Anterior cingulate cortex (tissue), 58 donors: ENCODE measurements at places on chromosomes 1 and 21.

DNA sequence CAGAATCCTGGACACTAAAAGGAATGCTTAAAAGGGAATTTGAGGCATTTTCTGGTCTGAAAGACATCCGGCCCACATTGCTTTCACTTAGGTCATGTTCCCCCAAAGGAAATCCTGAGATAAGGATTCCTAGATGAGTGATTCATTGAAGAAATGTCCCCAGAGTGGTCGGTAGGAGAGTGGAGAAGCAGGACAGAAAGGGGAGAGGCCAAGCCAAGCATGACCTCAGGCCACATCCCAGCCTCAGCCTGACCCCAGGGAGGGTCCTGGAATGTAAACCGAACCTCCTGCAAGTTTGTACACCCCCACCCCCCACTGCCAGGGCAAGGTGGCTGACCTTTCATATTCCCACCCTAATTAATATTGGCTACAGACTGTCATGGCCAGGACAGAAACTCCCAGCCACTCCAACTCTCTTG, 16.6 kb downstream of the HIVEP3 start:
- DNase-seq, result no peak

DNA sequence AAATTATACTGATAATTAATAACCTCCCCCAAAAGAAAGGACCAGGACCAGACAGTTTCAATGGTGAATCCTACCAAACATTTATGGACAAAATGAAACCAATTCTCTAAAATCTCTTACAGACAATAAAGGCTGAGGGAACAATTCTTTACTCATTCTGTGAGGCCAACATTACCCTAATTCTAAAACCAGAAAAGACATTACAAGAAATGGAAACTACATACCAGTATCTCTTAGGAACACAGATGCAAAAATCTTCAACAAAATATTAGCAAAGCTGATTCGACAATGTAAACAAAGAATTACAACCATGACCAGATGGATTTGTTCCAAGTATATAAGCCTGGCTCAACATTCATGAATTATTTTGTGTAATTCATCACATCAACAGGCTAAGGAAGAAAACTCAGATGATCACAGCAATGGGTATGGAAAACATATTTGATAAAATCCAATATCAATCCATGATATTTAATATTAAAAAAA, 8.6 kb downstream of the TMED5 start:
- no peak for DNase-seq

DNA sequence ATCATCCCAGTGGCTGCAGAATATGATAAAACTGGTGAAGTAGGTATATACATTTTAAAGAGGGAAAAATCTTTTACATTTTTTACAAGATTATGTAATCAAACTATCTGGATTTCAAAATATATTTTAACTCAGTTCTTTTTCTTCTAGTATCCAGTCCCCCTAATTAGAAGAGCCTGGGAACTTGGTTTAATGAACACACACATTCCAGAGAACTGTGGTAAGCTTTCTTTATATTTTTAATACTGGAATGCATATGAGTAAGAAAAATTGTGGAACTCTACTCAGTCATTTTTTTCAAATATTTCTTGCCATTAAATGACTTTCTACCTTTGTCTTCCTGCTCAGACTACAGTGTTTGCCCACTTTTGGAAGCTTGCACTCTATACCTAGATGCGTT, 8.2 kb downstream of the ACADM start:
- DNase-seq, result no peak

DNA sequence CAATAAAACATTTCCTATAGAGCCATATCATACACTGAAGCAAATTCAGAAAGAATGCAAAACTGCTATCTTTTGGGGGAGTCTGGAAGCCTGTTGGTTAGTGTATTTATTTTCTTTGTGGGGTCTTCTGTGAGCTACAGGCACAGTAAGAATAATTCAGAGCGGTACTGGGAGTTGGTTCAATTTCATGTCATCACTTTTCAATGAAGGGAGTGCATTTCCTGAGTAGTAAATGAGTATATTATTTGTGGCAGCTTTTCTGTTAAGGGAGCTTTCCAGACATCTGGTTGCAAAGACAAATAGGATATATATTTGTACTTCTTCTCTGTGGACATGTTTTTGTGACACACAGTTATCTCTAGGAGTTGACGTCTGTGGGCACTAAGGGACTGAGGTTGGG, 130.6 kb downstream of the HUNK start:
- no peak for DNase-seq

DNA sequence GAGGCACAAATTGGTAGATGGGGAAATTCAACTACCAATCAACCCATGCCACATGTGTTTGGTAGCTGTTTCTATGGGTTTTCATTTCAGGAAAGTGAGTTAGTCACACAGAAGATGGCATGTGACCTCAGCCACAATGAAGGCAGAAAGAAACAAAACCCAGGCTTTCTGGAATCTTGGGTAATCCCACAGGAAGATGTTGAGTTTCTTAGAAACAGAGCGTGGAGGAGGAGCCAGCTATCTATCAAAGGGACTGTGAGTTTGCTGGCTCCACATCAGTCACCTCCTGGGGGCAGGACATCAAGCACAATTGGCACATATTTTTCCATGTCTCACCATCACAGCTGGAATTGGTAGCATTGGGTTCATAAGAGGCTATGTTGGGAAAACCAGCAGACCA, 188.9 kb upstream of the PLXNA2 start:
- no peak for DNase-seq

- no peak for DNase-seq
These were observed 37.3 kb downstream of the MFSD2A start for GRCh38 chr1:39992234-39992633.

DNA sequence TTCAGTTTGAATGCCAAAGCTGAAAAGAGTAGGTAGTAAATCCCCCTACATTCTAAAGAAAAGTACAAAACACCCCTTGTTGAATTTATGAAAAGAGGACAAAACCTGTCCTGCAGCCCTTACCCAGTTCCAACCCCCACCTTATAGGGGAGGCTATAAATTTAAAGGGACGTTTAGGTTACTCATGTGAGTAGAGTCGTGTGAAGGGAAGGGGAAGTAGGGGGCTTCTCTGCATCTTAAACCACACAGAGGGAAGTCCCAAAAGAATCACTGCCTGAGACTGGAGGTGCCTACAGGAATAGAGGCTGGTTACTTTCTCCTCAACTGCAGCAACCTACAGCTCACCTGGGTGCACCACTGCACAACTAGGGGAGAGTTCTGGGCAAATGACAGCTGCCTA, 36.7 kb upstream of the KIRREL1 start:
- no peak for DNase-seq

GRCh38 chr1:200038981-200039848, 11.7 kb downstream of the NR5A2 start:
- DNase-seq, result no peak

GRCh38 chr1:72326494-72326893, 44.2 kb upstream of the NEGR1 start:
- DNase-seq, result no peak

DNA sequence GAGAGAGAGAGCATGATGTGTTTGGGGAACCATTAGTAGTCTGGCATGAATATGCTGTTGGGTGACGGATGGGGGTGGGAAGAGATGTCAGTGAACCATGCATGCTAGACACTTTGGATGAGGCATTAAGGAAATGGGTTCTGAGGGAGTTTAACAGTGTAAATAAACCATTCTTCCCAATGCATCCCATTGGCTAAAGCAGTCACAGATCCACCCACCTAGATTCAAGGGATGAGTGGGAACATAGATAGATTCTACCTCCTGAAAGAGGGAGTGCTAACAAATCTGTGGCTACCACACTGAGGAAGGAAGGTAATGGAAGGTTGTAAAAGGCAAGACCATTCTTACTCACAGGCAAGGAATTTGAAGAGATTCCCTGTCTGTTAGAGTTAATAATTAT, 129.8 kb upstream of the CACNA1E start:
- no peak for DNase-seq

GRCh38 chr1:84797603-84798002, 95.4 kb downstream of the LPAR3 start:
- DNase-seq, result no peak

GRCh38 chr1:23194119-23194984, 22.9 kb downstream of the HTR1D start:
- DNase-seq, result no peak

GRCh38 chr1:5940723-5941407, 51.4 kb downstream of the NPHP4 start:
- DNase-seq, result no peak

DNA sequence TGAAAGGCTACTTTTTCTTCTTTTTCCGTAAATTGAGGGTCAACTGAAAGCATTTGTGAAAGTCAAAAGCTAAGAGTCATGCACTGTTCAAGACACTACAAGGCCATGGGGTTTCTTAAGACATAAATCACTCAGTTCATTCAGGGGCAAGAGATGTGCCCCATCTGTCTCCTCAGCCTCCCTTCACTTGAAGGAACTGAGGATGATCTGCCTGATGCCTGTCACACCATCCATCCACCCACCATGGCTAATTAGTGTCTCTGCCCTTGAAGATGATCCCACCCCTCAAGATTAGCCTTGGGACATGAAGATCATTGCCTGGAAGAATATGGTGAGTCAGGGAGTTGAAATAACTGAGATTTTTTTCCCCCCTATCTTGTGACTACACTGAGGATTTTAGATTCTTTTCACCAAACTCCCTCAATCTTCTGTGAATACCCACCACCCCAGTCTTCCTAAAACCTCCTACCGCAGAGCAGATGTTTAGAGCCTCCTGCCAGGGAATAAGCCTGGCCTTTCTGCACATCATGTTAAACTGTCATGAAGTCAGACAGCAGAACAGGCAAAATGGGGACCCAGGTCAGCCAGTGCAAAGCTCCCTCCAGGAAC, 88.6 kb upstream of the LMO4 start:
- no peak for DNase-seq
